Omental fat pad (tissue), 4 donors: ENCODE measurements at places on chromosomes 5 and 9. TPM values are rescaled to one million over a fixed set of nuclear protein-coding genes. Genes with fewer than 3 reads are reported as not detected.

DNA sequence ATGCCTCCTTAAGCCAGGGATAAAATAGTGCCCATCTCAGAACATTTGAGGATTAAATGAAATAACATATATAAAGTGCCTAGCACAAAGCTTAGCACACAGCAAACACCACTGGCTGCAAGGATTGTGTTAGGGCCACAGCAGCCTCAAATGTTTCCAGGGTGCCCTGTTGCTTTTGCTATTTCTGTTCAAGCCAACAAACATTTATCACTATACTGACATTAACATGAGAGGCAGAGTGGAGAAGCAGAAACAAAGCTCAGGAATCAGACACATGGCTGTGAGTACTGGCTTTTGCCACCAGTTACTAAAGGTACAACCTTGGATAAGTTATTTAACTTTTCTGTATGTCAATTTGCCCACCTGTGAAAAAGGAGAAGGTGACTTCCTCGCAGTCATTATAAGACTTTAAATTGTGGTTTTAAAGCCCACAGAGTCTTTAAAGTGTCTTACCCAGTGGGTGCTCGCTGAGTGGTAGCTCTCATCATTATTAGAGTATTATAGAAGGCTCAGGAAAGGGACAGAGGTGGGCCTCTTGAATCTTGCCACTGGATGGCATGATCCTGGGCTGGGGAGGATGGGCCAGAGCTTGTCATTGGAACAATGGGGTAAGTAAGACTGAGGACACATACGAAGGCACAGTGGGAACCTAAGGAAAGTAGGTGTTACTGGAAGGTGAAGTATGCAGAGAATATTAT lies 98.2 kb downstream of the MARCHF3 start:
- no peak for DNase-seq

GRCh38 chr5:8461543-8461942 lies 592.6 kb downstream of the MTRR start:
- no peak for DNase-seq

GRCh38 chr9:93963969-93964368 lies 8.8 kb upstream of the BARX1 start:
- no peak for DNase-seq

GRCh38 chr5:169367861-169368260 lies 66.9 kb upstream of the SLIT3 start:
- DNase-seq: no peak

DNA sequence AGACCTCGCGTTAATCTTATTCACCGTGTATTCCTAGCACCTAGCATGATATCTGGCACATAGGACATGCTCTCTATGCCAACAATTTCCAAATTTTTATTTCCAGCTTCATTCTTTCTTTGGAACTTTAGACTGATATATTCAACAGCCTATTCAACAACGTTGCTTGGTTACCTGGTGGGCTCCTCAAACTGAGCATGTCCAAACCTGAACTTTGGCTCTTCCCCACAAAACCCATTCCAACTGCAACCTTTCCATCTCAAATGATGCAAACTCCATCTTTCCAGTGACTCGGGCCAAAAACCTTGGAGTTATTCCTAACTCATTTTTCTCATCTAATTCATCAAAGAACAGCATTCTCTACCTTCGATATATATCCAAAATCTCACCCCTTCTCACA lies 525.2 kb downstream of the AGTPBP1 start:
- DNase-seq: no peak

- no peak for DNase-seq
Observed at GRCh38 chr5:505951-506525, 18.2 kb downstream of the SLC9A3 start.

- DNase-seq: no peak
Observed at GRCh38 chr5:109865637-109866036, 175.9 kb downstream of the MAN2A1 start.

DNA sequence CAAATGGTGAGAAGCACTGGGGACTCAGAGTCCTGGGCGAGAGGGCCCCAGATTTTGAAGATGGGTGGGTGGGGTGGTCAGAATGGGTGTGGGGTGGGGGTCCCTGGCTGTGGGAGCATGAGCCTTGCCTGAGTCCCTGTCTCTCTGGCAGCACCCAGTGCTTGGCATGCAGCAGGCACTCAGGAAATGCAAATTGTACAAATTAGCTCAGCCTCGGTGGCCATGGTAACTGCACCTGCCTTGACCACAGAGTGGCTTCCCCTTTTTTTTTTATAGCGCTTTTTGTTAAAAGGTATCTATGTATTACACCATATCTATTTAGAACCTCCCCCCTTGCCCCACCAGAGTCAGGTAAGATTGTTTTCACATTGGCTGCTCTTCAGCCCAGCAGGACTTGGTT lies 19.2 kb upstream of the PITX1 start:
- DNase-seq: no peak

DNA sequence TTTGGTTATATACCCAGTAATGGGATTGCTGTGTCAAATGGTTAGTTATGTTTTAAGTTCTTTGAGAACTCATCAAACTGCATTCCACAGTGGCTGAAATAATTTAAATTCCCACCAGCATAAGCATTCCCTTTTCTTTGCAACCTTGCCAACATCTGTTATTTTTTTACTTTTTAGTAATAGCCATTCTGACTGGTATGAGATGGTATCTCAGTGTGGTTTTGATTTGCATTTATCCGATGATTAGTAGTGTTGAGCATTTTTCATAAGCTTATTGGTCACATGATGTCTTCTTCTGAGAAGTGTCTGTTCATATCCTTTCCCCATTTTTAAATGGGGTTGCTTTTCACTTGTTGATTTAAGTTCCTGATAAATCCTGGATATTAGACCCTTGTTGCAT lies 435.7 kb upstream of the RIOK2 start:
- no peak for DNase-seq

DNA sequence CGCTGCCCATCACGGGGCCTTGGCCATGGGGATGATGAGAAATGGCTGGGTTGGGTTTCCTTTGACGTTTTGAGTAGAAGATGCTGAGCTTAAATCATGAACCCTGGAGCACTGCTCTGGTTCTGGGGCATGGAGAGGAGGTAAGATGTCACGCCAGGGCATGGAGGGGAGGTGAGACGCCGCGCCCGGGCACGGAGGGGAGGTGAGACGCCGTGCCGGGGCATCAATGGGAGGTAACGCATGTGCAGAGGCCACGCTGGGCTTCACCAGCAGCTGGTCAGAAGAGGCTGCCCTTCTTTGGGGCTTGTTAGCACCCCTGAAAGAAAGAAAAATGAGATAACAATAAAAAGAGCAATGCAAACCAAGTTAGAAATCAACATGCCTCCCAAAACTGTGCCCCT lies 322.5 kb upstream of the IRX4 start:
- no peak for DNase-seq

- no peak for DNase-seq
Observed at GRCh38 chr9:120741701-120742100, 27.4 kb upstream of the MEGF9 start.

DNA sequence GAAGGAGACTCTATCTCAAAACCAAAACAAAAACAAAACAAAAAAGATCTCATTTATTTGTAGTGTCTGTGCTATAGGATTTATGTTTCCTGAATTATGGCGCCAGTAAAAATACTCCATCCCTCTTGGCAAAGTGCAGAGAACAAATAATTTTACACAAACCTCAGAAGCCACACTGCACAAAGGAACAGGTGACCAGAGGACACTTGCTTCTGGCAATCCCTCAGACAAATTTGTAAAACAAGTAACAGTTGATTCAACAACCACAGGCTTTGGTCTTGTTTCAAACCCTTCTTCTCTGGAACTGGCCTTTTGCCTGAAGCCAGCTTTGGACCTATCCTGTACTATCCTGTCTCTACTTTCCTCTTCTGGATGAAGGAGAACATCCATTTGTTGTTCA lies 502.1 kb downstream of the DMAC1 start:
- no peak for DNase-seq

- DNase-seq: no peak
Observed at GRCh38 chr5:142245786-142246185, 79.0 kb downstream of the SPRY4 start.

GRCh38 chr5:93532370-93532769 lies 48.6 kb downstream of the NR2F1-AS1 start:
- DNase-seq: peak; percentile 32

- DNase-seq: no peak
Observed at GRCh38 chr9:6702707-6703106, 55.1 kb upstream of the KDM4C start.

DNA sequence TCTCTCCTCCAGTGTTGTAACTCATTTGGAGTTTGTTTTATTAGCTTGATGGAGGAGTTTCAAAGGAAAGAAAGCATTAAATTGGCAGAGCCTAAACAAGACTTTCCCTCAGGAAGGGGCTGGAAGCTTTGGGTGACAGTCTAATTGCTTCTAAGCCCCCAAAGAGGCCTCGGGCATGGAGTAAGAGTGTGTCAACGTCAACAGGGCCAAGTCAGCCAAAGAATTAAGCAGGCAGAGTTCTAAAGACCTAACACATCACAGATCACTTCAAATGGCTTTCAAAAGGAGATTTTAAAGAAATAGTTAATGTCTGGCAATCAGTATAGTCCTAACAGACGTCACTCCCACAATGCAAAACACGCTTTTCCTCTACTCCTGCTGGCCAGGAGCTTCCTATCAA lies 234.5 kb downstream of the EFNA5 start:
- no peak for DNase-seq

- no peak for DNase-seq
Observed at GRCh38 chr5:176629853-176630680, at the start of the genes EIF4E1B and SNCB. EIF4E1B (plus strand) TSS chr5:176630675; CDS start chr5:176642788, 12,113 bp downstream. SNCB (minus strand) TSS chr5:176630534; CDS start chr5:176629654, 880 bp downstream.

Gene COL5A1
- 13.3 TPM for total RNA-seq

Gene SAPCD2
- 0.37 TPM for total RNA-seq

Gene CDH18
- not detected for total RNA-seq

Gene ZNG1C
- total RNA-seq: 19.4 TPM

Gene FAM151B
- 5.7 TPM for total RNA-seq

Gene PIP5K1B
- total RNA-seq: 1.9 TPM

Gene OCLN
- 2.2 TPM for total RNA-seq
